Activated T-cell treated with anti-CD3 and anti-CD28 coated beads, Interleukin-2, amount 50 U/mL, for 4 hours (primary cell): ENCODE measurements at places on chromosomes 3 and 15.

- DNase-seq, result no peak
These were observed 10.0 kb upstream of the ARL8B start for GRCh38 chr3:5112043-5112442.

DNA sequence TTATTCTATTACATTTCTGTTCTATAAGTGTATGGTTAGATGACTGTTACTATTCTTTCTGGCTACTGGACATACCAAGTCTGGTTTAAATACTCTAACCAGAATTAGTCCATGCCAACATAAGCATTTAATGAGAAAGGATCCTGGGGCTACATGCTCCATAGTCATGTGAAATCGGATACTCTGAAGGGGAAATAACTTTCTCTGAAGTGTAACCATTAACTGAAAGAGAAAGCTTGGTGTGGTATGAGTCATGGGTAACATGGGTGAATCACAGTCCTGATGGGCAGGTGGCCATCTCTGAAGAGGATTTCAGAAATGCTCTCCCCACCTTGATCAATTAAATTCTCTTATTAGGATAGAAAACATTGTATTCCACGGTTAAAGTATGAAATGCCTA is 69.4 kb downstream of the FHIT start:
- no peak for DNase-seq

DNA sequence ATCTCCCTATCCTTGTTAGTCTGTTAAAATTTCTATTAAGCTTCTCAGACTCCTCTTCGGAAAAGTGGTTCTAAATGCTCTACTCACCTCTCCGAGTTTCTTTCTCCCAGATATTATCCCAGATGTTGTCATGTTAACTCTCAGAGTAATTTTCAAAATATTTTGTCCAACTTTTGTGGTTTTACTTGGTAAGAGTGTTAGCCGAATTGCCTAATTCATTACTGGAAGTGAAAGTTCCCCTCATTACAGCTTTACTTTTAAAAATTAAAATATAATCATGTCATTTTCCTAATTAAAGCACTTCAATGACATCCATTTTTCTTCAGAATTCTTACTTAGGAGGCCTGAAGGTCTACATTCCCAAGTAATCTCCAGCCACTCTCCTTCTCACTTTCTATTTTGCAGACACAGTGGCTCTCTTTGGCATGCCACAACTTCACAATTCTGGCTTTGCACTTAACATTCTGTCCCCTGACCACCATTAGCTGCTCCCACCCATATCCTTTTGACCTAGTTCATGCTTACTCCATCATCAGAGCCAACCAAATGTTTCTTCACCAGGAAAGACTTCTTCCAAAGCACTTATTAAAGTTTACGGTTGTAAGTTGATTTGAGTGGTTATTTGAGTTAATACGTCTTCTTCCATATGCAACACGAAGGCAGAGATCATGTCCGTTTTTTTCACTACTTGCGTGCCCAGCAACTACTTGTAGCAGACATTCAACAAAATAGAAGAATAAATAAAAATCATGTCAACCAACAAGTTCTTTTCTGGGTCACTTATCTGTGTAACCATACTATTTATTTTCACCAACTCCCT is 10.2 kb upstream of the TIPARP start:
- no peak for DNase-seq

DNA sequence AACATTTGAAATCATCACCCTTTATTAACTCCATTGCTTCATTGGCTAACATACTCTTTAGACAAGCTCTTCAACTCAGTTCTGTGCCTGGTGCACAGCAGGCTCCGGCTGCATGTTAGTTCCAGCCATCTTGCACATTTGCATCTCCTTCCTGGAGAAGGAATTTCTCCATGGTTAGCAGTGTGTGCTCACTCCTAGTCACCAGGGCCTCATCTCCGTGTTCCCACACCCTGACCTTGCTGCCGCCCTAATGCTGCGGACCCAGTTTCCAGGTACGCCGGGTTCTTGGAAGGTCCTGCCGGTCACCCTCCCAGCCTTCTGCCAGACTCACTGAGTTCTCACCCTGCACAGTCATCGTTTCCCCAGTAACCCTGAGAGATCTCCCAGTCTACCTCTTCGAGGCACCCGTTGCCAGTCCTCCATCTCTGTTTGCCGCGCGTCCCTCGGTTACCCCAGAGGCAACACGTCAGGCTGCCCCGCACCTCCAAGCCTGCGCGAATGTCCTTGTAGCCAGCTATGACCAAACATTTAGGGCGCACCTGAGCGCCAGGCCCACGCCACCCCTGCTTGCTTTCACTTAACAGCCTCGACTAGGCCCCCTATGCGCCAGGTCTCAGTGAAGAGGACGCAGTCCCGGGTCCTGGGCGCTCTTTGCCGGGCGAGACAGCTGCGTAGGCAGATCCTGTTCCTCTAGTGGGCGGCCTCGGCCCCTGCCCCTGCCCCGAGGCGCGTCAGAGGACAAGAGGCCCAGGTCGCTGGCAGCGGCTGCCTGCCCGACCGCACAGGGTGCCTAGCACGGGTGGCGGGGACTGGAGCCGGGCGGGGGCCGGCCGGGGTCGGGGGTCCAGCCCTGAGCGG is 747 bp upstream of the ZNF592 start:
- DNase-seq, result peak; percentile 53

DNA sequence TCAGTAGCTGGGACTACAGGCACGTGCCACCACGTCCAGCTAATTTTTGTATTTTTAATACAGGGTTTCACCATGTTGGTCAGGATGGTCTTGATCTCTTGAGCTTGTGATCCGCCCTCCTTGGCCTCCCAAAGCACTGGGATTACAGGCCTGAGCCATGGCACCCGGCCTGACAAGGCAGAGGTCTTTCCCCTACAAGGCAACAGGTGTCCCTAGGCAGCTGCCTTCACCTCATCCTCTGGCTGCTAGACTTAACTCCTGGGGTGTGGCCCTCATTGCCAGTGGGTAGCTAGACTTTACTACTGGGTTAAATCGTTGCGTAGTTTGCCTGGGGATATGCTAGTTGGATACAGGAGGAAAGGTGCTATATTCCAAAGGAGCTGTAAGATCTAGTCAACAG is 81.4 kb downstream of the CHRD start:
- no peak for DNase-seq

- peak; percentile 5 for DNase-seq
These were observed 150.5 kb downstream of the CFAP20DC start for GRCh38 chr3:58899159-58899952.

- DNase-seq, result no peak
These were observed 1166.1 kb upstream of the GBE1 start for GRCh38 chr3:82927309-82928253.

- no peak for DNase-seq
These were observed 163.8 kb upstream of the ATP11B start for GRCh38 chr3:182629521-182629920.

GRCh38 chr15:29102911-29103823 is 166.5 kb downstream of the NSMCE3 start:
- DNase-seq, result no peak

DNA sequence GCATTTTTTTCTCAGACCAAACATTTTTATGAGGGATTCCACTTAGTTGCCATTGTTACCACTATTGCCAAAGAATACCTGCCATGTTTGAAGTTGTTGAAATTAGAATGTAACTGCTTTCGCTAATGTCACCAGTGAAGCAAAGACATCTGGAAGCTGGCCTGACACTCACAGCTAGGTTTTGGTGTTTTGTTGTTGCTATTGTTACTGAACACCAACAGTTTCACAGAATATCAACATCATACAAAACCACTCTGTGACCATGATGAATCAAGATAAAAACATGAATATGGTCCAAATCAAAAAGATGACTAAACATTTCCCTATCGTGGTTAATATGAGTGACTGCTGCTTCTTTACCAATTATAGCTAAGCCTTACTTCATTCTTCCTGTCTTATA is 6.9 kb upstream of the CFAP20DC start:
- DNase-seq, result no peak

DNA sequence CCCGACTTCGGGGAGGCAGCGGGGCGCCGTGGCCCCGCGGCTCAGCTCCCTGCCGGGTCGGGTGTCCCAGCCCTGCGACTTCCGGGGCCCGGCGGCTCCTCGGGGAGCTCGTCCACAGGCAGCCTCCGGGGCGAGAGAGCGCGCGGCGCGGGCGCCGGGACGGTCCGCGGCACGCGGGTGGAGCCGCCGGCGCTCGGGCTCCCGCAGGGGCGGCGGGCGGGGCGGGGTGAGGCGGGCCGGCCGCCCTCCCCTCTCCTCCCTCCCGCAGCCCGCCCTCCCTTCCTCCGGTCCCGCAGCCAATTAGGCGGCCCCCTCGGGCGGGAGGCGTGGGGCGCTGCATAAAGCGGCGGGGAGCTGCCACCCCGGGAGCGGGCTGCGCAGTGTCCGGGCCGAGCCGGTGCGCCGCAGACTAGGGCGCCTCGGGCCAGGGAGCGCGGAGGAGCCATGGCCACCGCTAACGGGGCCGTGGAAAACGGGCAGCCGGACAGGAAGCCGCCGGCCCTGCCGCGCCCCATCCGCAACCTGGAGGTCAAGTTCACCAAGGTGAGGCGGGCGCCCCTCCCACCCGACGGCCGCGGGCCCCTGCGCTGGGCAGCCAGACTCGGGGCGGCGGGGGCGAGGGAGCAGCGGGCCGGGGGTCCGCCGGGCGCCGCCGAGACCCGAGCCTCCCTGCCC is at the start of gene ALDH1A3:
ALDH1A3 (plus strand) TSS at position 368 of the 675 bp plus-strand sequence; CDS start at position 445, 77 bp downstream.
- no peak for DNase-seq

- DNase-seq, result no peak
These were observed 10.4 kb upstream of the ACAP2 start for GRCh38 chr3:195453236-195453635.

- no peak for DNase-seq
These were observed 46.4 kb upstream of the CAPN7 start for GRCh38 chr3:15159501-15160136.

DNA sequence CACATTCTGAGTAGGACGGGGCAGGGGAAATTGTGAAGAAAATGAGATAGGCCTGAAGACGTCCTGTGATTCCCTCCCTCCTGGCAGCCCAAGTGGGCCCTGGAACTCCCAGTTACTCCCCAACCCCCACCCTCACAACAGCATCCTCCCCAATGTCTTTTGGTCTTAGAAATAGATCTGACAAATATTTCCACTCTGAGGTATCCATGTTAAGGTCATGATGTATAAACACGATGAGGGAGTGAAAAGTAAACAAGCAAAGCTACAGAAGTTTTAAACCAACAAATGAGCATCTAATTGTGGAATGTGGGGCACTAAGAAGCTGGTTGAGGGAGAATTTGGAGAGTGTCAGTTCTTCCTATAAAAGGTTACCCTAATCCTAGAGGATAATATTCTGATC is 103.7 kb upstream of the AADACL2 start:
- DNase-seq, result no peak

DNA sequence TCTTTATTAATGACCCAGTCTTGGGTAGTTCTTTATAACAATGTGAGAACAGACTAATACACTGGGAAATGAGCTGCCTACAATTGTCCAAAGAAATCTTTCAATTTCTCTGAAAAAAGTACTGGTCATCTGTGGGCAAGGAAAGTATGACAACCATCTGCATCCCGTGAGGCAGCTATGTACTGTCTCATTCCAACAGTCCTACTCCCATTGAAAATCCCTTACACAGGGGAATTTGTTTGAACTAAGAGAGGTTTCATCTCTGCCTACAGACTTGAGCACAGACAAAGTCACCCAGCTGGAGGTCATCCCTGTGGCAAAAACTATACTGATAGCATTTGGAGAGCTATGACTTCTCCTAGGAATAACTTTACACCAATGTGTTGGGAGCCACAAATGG is 27.1 kb downstream of the SHC4 start:
- no peak for DNase-seq

- DNase-seq, result no peak
These were observed 52.8 kb downstream of the ANXA2 start for GRCh38 chr15:60344987-60345386.

GRCh38 chr3:107938143-107938542 is 152.7 kb downstream of the CD47 start:
- no peak for DNase-seq

- DNase-seq, result no peak
These were observed 57.0 kb upstream of the MCTP2 start for GRCh38 chr15:94174399-94174802.

GRCh38 chr3:6492306-6492705 is 368.6 kb upstream of the GRM7 start:
- no peak for DNase-seq

- DNase-seq, result no peak
These were observed 13.7 kb upstream of the PDIA5 start for GRCh38 chr3:123053107-123053506.

- no peak for DNase-seq
These were observed 49.2 kb downstream of the PIERCE2 start for GRCh38 chr15:55457401-55458022.

GRCh38 chr3:185308126-185308754 is 54.4 kb upstream of the EHHADH start:
- DNase-seq, result peak; percentile 17

DNA sequence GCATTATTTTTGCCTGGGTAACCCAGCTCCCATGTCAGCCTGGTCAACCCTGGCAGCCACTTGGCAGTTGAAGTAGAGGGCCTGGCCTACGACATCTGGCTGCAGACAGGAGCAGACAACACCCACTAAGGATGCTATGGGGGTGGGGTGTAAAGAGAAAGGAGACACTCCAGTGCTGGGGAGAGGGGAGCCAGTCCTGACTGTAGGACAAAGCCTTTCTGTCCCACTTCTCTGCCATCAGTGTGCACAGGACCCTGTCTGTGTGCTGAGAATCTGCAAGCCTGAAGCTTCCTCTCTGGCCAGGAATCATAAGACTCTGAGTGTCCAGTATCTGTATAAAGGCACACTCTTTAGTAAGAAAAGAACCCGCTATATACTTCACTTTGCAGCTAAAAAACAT is 96.3 kb upstream of the CHRM5 start:
- no peak for DNase-seq

DNA sequence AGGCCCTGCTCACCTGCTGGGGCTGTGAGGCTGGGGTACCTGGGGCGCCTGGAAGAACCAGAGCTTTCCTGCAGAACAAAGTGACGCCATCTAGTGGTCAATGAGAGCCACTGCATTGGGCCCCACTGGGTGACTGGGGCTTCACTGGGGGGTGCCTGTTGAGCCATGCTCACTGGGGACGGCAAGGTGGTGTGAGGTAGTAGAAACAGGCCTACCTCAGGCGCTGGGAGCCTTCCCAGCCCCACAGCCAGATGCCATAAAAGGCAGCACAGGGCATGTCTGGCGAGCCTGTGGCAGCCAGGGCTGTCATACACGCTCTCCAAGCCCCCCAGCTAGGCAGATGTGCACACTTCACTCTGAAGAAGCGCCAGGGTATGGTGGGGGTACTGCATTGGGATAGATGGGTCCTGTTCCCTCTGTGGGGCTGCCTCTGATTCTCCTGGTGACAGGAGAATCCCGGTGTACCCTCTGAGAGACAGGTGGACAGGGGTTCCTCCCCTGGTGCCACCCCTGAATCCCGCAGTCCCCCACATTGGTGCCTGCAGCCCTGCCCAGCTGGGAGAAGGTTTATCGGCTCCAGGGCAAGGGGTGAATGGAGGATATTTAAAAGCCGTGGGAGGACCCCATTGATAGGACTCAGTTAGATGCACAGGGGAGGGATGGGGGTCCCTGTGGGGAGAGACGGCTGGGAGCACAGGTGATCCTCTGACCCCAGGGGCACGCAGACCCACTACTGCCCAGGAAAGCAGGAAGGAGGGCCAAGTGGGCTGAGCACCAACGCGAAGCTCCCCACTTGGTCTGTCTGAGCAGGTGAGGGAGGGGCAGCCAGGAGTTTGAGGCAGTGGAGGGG is 178.8 kb downstream of the NSMCE3 start:
- peak; percentile 55 for DNase-seq

GRCh38 chr3:24506966-24507775 is 12.5 kb upstream of the THRB start:
- DNase-seq, result no peak
